CMK (cell line): ENCODE measurements at places on chromosomes 11 and 22.

GRCh38 chr11:83480251-83480650 is 194.1 kb upstream of the CCDC90B start:
- no peak for DNase-seq

DNA sequence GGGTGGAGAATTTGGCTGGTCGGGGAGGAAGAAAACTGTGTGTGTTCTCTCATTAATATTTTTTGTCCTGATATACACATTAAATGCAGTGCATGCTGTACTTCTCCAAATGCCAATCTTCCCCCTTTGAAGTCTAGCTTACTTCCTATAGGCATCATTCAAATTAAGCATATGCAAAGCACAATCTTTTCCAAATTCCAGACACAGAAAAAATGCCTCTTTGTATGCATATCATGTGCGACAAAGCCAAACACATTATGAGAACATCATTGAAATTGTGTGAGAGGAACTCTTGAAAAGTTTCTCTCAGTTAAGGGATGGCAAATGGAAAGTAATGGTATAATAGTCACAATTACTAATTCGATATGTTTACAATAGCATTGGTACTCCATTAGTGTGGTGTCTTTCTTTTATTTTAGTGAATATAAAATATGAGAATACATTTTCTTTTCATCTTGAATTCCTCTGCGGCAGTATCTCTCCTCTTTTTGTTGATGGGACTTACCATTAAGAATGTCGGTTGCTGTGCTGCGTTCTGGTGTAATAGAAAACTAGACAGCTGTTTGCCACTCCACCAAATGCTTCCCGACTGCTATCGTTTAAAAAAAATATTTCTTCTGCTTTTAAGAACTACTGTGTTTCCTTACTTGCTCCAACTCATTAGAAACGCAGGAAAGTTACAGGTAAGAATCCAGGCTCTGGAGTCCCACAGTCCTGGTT is 19.3 kb upstream of the NRIP3 start:
- no peak for DNase-seq

DNA sequence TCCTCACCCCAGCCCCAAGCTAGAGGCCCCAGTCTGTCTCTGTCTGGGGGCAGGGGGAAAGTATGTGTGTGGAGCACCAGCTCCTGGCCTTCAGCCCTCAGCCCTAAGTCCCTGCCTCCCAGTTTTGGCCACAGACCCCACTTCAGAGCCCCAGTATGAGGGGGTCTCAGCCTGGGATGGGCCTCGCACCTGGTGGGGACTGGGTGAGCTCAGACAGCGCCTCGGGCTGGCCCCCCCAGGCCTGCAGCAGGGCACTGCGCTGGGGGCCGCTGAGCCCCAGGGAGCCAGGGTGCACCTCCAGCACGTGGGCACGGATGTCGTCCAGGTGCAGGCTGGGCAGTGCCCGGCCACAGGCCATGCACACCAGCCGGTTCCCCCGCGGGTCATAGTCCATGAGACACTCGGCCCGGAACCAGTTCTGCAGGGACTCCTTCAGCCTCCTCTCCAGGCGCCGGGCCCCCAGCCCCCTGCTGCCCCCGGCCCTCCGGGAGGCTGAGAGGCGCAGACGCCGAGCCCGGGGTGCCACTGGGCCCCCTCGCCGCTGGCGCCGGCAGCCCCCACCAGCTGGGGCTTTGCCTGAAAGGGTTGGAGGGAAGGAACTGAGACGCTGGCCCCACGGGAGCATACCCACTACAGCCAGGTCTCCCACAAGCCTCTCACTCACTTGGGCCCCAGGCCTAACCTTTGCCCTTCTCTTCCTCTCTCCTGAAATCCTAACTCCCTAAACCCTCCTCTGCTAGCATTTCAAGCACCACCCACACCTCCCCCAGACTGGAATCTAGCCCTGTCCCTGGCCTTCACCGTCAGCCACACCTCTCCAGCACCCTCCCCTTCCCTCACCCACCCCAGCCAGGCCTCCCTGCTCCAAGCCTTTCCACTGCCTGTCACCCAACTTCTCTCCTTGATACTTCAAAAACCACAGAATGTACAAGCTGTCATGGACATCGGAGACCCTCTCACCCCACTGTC is 3.6 kb downstream of the ZFTA start:
- no peak for DNase-seq

- DNase-seq = no peak
Observed at GRCh38 chr11:78220218-78221157, 31.8 kb downstream of the USP35 start.

DNA sequence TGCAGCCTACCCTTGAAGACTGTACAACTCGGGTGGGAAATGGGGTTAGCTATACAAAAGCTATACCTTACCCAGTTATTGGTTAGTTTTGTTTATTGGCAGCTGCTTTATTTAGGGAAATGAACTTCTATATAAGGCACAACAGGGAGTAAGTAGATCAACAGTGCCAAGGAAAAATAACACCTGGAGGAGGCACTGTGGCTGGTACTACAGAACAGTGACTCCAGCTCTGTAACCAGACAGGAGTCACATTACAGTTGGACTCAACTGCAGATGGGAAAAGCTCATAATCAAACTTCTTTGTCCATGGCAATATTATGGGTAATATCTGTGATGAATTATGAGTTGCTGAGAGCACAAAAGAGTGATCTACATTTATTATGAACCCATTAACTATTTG is 14.0 kb downstream of the P4HA3 start:
- no peak for DNase-seq
